Fibroblast of skin of scalp (primary cell): ENCODE measurements at places on chromosomes 7 and 10.
A peak's percentile ranks its signal among the peaks of the same experiment; 100 is the strongest.

GRCh38 chr10:133401500-133401899, 7.5 kb downstream of the MTG1 start:
- DNase-seq, result no peak

DNA sequence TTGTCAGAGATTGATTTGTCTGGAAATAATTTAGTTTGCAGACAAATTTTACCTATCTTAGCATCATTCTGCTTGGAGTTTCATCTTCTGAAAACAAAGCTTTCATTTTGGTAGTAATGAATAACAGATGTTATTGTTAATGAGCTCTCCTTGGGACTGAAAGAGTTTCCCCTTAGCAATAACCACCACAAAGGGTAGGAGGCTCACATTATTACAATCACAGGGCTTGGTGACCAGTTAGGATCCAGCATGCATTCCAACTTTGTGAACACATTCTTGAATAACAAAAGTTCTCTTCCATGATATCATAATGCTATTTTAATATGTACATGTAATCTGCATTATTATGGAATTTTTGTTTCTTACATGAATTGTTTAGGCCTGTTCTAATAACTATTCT, 148.8 kb upstream of the VWC2 start:
- DNase-seq, result no peak

DNA sequence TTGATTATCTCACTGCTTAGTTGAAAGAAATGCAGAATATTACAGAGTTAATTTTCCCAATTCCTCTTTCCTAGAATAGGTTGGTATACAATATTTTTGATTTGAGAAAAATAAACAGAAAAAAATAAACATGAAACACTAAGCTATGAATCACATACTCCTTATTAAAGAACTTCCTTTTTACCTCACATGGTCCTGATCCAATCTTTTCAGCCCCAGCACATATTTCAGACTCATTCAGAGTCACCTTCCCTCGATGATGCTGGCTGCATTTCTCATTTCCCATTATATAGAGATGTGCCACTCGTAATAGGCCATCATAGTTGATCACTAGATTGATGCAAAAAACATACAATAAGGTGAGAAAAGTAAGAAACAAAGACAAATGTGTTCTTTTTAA, 64.6 kb downstream of the HGF start:
- no peak for DNase-seq

DNA sequence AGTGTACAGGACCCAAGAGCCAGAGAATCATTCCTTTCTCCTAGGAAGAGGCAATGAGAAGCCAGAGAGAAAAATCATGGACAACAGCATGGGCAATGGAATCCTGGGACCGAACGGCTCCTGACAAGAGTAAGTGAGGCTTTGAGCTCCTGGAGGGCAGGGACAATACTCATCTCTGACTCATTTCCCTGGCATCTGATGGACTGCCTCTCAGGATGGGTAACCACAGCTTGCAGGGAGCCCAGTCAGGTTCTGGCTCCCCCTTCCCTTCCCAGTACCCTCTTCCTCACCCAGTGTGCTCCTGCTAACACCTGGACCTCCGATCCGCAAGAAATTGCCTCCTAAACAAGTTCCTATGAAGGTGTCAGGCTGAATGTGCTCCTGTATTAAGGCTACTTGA, 51.2 kb upstream of the SORCS3 start:
- peak; percentile 65 for DNase-seq

GRCh38 chr7:2864204-2864985, 20.3 kb upstream of the GNA12 start:
- no peak for DNase-seq

GRCh38 chr7:71548746-71549145, 416.8 kb downstream of the GALNT17 start:
- DNase-seq, result peak; percentile 77

- no peak for DNase-seq
These were observed 560.2 kb downstream of the KCNMA1 start for GRCh38 chr10:77077316-77077945.

DNA sequence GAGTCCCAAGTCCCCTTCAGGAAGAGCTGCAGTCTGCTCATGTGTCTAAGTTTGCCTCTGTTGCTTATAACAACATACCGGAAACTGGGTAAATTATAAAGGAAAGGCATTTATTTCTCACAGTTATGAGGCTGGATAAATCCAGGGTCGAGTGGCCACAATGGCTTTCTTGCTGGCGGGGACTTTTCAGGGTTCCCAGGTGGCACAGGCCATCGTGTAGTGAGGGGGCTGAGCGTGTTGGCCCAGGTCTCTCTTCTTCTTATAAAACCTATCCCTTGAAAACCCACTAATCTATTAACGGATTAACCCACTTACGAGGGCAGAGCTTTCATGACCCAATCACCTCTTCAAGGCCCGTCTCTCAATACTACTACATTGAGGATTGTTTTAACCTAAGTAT, 8.7 kb downstream of the VIPR2 start:
- DNase-seq, result no peak

- DNase-seq, result no peak
These were observed 735 bp downstream of the FKBP6 start for GRCh38 chr7:73328696-73329095.

GRCh38 chr10:60661637-60662036, 116.6 kb upstream of the CDK1 start:
- DNase-seq, result peak; percentile 88

GRCh38 chr7:140390034-140390433, 8.3 kb downstream of the SLC37A3 start:
- no peak for DNase-seq

GRCh38 chr7:69095649-69096048, 502.6 kb upstream of the AUTS2 start:
- no peak for DNase-seq

DNA sequence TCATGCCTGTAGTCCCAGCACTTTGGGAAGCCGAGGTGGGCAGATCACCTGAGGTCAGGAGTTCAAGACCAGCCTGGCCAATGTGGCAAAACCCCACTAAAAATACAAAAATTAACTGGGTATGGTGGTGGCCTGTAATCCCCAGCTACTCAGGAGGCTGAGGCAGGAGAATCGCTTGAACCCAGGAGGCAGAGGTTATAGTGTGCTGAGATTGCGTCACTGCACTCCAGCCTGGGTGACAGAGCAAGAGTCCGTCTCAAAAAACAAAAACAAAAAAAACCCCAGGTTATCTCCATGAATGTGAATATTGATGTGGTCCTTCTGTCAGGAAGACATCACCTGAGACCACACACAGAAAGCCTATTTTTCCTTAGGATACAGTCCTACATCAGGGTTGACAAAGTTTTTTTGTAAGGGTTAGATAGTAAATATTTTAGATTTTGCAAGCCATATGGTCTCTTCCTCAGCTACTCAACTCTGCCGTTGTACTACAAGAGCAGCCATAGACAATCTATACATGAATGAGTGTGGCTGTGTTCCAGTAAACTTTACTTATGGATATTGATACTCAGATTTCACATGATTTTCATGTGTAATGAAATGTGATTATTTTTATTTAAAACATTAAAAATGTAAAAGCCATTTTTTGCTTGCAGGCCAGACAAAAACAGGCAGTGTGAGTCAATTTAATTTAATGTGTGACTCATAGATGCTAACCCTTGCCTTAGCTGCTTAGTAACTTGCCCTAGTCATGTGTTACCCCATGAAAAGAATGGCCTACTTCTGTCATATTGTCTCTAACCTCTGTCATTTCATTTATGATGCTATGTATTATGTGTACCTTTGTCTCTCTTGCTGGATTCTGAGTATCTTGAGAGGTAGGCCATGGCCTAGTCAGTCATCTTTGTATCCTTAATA, 78.1 kb downstream of the TPST1 start:
- peak; percentile 81 for DNase-seq

- no peak for DNase-seq
These were observed 737.5 kb downstream of the PCDH15 start for GRCh38 chr10:54063514-54063913.

- DNase-seq, result no peak
These were observed 27.7 kb downstream of the CCM2 start for GRCh38 chr7:45027774-45028114.

DNA sequence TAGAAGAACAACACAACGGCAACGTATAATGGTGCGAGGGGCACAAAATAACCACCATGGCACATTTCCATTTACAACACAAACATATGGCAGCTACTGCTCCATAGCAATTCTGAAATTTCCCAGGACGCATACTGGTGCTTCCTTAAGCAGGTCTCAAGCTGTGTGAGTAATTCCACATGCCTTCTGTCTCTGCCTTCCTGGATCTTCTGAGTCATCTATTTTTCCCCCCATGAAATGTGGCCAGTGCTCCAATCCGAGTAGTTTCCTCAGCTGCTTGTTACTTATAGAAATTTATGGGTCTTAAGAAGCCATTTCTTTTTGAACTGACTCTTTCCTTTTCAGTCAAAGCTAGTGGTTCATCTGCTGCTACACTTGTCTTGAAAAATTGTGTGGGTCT, 256.6 kb upstream of the KLF6 start:
- DNase-seq, result no peak

- DNase-seq, result peak; percentile 22
These were observed 501.1 kb downstream of the TNS3 start for GRCh38 chr7:47080816-47081215.

DNA sequence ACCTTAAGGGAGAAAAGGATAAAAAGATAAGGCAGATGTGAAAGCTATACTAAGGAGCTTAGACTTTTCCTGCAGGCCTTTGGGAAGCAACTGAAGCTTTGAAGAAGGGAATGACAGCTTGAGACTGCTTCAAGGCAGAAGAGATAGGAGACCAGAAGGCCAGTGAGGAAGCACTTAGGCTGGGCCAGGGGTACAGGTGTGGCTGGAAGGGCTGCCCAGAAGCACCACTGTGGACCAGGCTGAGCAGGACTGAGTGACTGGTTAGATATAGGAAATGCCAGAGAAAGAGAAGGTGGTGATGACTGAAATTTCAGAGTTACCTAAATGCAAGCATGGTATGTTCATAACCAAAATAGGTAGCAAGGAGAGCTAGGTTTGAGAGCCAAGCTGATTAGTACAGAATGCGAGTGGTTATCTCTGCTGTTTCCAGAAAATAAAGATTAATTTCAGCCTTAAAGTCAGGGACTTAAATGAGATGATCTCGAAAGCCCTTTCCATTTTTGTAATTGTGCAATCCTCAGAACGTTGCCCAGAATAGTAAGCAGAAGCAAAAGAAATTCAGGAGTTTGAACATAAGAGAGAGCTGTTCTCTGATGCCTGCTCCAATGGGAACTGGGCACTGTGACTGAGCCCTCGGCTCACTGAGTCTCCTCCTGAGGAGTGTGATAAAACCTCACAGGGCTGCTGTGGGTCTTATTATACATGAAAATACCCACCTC, 54.9 kb downstream of the MET start:
- DNase-seq, result no peak

GRCh38 chr7:101915000-101915399, 97.6 kb downstream of the CUX1 start:
- no peak for DNase-seq

DNA sequence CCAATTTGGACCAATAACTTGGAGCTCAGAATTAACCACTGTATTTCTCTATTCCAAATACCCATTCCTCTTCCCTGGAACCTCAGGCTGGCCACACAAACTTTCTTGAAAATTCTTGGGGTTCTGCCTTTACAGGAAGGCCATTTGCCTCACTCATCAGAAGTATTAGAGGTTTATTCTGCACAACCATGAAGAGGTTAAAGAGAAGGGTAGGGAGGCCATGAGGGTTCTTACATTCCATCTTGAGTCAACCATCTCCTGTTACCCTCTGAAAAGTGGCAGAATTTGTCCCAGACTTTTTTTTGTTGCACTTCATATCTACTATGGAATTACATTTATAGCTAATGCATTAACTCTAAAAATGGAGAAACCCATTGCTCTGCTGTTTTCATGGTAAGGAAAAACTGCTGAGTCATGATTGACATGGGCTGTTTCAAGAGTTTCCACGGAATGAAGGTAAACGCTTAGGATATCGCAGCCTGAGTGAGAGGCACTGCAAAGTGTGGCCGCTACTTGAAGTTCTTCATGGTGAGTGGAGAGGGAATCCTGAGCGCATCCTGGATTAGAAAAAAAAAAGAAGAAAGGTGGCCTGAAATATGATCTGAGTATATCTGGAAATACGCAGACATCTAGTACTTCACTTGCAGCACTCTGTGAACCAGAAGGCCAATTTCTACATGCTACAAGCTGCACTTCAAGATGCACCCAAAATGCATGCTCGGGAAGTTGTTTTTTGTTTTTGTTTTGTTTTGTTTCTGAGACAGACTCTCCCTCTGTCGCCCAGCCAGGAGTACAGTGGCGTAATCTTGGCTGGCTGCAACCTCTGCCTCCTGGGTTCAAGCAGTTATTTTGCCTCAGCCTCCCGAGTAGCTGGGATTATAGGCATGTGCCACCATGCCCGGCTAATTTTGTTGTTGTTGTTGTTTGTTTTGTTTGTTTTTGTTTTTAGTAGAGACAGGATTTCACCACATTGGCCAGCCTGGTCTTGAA, 83.7 kb downstream of the KIAA1217 start:
- no peak for DNase-seq

GRCh38 chr10:72333112-72334015, 21.4 kb downstream of the DNAJB12 start:
- DNase-seq, result no peak

DNA sequence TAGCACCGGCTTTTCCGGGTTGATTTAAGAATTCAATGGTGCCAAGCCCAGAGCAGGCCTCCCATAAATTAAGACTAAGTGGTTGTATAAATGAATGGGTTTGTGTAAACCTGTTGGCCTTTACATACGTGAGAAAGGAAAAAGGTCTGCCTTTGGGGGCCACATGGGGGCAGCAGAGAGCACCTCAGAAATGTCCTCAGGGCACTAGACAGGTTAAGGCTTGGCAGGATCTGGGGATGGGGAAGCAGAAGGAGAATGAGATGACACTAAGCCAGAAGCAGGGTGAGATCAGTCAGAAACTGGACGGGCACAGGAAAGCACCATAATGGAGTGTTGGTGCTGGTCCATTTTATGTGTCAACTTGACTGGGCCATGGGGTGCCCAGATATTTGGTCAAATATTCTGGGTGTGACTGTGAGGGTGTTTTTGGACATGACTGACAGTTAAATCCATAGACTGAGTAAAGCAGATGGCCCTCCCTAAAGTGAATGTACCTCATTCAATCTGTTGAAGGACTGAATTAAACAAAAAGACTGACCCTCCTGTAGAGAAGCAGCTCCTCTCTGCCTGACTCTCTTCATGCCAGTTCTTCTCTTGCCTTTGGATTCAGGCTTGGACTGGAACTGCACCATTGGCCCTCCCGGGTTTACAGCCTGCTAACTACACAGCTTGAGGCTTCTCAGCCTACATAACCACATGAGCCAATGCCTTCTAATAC, 58.9 kb downstream of the FRMPD2 start:
- peak; percentile 39 for DNase-seq

GRCh38 chr10:96360766-96361165, 2.0 kb upstream of the OPALIN start:
- DNase-seq, result no peak

GRCh38 chr10:49138361-49138891, 4.6 kb upstream of the FAM170B start:
- DNase-seq, result peak; percentile 98

DNA sequence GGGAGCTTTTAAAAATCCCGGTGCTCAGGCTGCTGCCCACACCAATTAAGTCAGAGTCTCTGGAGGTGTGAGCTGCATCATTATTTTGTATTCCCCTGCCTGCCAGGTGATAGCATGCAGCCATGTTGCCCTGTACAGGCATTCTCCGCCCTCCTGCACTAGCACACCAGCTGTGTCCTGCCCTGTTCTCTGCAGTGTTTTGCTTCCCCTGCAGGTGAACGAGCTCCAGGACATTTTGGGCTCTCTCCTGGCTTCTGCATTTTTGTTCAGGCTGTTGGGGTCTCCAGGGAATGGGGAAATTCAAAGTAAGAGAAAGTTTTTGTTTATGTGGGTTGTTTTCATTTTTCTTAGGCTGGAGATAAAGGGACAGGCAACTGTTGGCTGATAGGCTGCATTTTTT, 271.0 kb upstream of the COBL start:
- no peak for DNase-seq

GRCh38 chr7:133887459-133887858, 239.7 kb upstream of the LRGUK start:
- no peak for DNase-seq
